Esophagus squamous epithelium (tissue), 5 donors: ENCODE measurements at places on chromosomes 3 and 15.

DNA sequence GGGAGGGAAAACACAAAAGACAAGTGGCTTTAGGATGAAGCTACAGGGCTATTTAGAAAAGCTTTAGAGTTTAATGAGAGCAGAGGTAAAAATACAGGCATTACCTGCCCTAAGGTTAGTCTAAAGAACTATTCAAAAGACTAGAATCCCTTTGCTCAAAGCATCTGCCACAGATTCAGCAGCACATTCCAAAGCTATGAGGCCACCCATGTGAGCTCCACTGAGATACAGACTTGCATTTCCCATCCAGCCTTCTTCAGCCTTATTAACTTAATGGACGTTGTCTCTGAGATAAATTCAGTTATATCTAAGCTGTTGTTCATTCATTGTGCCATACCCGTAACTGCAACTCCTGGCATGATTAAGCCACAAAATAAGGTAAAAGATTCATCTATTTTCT lies 25.4 kb downstream of the CXCR6 start:
- DNase-seq, result no peak

GRCh38 chr3:33152363-33153360 lies 38.8 kb downstream of the CRTAP start:
- DNase-seq, result no peak

GRCh38 chr3:56799251-56799882 lies 2.4 kb downstream of the ARHGEF3 start:
- no peak for DNase-seq

DNA sequence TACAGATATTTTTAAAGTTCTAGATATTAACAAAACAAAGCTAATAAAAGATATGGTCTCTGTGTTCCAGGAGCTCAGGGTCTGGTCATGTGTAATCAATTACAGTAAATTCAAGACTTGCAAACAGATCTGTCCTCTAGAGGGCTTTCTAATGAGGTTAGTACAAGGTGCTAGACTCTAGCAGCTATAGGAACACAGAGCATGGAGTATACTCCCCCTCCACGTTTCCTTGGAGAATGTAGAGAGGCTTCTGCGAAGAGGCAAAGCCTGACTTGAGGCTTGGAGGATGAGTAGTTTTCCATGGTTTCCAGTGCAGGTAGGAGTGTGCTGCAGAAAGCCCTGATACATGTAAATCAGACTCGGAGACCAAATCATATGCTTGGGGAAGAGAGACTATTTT lies 32.7 kb upstream of the DLG1 start:
- DNase-seq, result no peak

GRCh38 chr15:78768096-78768495 lies 43.2 kb downstream of the ADAMTS7 start:
- DNase-seq, result no peak

- DNase-seq, result no peak
Measured at GRCh38 chr3:57173687-57174086, 8.5 kb upstream of the IL17RD start.

DNA sequence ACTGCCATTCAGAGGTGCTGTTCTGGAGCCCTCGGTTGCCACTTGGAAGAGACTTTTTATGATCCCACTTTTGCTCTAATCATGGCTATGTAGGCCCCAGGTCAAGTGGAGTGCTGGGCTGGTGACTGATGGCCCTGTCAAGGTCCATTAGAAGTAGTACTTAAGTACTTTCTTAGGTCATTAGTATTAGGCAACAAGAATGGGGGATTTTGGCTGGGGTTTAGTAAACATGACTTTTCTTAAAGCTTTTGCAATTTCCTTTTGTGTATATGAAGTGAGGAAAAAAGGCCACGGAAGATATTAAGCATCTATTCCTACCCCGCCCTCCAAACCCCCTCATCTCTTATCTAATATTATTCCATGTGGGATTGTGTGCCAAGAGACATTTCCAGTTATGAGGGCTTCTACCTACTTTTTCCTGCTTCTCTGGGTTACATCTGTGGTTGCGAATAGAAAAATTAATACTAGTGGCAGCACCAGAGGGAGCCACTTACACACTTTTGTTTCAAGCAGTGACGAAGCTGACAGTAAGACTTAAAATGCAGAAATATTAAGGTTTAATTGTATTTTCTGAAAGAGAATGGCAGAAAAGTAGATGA lies 13.9 kb downstream of the NLGN1 start:
- no peak for DNase-seq

- no peak for DNase-seq
Measured at GRCh38 chr15:46442184-46442583, 807.4 kb downstream of the SQOR start.

- DNase-seq, result no peak
Measured at GRCh38 chr3:169827712-169828111, 15.0 kb upstream of the LRRC34 start.

DNA sequence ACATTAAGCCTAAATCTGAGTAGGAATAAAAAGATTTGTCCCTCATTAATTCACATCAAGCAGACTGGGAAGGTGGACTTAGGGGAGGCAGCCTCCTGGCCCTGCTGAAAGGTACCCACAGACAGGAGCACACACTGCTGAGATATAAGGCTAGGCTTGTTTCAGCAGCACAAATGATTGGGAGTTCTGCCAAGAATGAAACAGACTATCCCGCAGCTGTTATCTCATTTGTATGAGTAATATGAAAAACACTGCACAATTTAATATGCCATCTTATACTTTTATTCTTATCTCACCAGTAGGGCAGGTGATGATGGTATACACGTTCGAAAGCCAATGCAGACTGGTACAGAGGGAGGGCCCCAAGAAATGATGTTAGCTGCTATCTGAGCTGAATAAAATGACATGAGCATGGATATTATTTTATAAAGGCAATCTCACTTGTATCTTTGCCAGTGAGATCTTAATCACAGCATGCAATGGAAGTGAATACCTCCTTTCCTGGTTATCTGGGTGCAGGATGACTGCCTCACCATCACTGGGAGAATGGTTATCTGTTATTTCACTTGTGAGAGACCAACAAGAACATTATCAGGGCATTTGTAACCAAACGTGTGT lies 258.7 kb upstream of the PPP2R3A start:
- no peak for DNase-seq
